ENCODE measurements at places on chromosomes 11 and 22.

GRCh38 chr11:129323896-129324502 lies 51.6 kb upstream of the BARX2 start:
- no peak for DNase-seq

DNA sequence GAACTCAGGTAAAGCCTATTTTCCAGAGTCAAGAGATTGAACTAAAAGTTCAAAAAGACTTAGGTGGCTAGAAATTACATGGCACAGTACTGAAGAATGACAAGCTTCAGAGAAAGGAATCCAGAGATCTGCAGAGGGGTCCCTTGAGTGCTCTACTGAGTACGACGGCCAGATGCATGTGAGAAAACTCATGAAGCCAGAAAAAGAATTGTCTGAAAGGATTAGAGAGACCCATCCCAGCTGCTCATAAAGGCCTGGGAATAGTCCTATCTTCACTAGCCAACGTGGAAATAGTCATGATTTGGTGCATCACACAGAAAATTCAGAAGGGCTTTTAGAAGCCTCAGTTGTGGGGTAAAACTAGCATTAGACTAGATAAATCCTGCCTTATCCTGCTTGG lies 91.3 kb downstream of the SOX6 start:
- no peak for DNase-seq

GRCh38 chr22:33747576-33748180 lies 172.6 kb downstream of the LARGE1 start:
- DNase-seq = no peak

DNA sequence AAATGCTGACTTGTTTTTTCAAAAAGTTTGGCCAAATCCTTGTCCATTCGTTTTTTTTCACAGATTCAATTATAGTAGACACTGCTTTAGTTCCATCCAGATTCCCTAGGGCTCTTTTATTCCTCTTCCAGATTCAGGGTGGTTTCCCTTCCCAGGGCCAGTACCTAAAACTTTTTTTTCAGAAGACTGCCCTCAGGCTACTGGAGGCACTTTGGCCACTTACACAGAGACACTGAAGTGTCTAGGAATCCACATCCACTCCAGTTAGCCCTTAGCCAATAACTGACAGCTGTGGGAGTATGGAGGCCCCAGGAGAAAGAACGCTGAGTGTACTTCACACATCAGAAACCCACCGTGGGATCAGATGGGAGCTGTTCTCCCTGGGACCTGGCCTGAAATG lies 77.3 kb downstream of the CCDC34 start:
- no peak for DNase-seq

- DNase-seq = no peak
These were observed 653 bp downstream of the GRK3 start for GRCh38 chr22:25564979-25565677.

- no peak for DNase-seq
These were observed 938 bp downstream of the FXYD6 start for GRCh38 chr11:117875382-117876058.

GRCh38 chr11:13298765-13299164 lies 21.2 kb downstream of the BMAL1 start:
- no peak for DNase-seq

DNA sequence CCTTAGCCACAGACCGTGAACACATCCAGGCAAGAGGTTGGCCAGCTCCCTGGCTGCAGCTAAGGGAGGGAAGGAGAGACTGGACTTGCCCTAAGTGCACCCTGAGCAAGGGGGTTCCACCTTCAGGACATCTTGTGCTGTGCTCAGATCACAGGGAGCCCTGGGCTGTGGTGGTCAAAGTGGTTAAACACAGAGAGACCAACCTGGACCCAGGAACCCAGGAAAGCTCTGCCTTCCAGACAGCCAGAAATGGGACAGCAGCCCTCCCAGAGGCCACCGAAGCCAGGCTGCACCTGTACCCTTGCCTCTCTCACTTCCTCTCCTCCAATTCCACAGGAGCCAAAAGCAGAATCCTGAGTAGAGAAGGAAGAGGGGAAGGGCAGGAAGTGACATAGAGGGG lies 105.2 kb upstream of the TMEM45B start:
- DNase-seq = no peak

GRCh38 chr11:45470151-45470793 lies 184.1 kb upstream of the SYT13 start:
- no peak for DNase-seq
